Upper lobe of left lung (tissue), 6 donors: ENCODE measurements at places on chromosomes 11 and 22. TPM values are rescaled to one million over a fixed set of nuclear protein-coding genes. Genes with fewer than 3 reads are reported as not detected.

ADM gene
- 50.8 TPM for total RNA-seq

GRCh38 chr11:67372321-67372992 lies 941 bp downstream of the CLCF1 start:
- peak; percentile 59 for DNase-seq

DNA sequence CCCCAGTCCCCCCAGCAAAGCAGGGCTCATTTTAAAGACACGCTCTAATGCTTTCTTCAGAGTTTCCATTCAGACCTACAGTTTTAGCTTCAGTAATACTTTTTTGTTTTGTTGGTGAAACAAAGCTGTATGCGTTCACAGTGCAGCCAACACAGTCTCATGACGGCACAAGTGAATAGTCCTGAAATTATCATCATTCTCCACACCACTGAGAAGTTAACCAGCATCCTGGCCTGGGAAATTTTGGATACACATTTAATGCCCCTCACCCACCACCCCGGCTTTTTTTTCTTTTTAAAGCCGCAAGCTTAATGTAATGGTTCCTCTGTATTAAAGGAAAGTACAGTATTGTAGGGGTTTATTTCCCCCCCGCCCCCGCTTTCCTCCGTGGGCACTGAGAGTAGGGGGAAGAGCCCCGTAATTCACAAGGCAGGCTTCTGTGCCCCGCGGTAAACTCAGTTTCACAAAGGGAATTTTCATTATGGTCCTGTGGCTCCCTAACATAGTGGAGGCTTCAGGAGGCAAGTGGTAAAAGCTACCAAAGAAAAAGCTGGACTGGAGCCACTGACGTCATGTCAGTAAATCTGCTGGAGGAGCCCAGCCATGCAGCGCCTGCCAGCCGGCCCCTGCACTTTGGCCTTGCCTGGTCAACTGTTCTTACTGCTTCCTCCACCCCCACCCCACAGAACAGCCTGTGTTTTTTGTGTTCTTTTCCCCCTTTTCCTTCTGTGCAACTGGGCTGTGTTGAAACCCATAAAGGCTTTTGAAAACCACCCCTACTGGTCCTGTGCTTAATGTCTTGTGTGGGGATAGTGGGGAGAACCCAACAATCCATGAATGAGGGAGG lies 18.2 kb downstream of the TEAD1 start:
- peak; percentile 88 for DNase-seq

GRCh38 chr11:117170210-117170609 lies 8.3 kb upstream of the SIDT2 start:
- no peak for DNase-seq

DNA sequence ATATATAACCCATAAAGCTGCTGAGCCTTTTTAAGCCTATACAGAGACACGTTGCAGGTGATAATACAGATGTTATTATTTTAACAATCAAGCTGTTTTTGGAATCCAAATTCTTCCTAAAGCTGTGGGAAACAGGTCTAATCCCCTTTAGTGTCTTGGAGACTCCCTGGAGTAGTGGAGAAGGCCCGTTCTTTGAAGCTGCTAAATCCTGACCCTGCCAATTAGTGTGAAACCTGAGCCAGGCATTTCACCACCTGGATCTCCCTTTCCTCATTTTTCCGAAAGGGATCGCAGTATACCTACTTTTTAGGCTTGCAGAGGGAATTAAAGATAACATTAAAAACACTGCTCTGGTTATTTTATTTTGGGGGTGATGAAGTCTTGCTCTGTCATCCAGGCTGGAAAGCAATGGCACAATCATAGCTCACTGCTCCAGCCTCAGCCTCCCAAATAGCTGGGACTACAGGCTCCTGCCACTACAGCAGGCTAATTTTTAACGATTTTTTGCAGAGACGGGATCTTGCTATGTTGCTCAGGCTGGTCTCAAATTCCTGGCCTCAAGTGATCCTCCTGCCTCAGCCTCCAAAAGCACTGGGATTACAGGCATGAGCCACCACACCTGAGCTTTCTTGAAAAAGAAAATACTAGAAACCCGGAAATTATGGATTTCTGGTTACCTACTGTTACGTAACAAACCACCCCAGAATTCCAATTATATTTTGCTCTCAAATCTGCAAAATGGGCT lies 1.7 kb upstream of the EIF4ENIF1 start:
- no peak for DNase-seq

GRCh38 chr22:46450931-46451561 lies 86.4 kb downstream of the CELSR1 start:
- no peak for DNase-seq
